NCI-H460 (cell line): ENCODE measurements at places on chromosomes 1 and 21.
A peak's percentile ranks its signal among the peaks of the same experiment; 100 is the strongest.

DNA sequence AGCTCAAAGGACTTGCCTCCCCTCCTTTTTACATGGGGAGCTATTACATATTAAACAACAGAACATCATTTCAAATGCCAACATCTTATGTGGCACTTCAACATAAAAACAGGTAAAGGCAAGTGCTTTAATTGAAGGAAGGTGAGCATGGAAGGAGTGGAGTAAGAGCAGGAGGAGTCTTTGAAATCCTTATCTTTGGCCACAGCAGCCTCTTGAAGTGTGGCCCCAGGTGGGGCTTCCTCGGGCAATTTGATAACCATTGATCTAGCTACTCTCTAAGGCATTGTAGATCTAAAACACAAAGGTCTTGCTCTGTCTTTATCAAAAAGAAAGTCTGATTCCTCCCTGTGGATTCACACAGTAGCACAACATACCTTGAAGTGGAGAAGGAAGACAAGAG lies 70.9 kb upstream of the PPP2R5A start:
- no peak for DNase-seq

DNA sequence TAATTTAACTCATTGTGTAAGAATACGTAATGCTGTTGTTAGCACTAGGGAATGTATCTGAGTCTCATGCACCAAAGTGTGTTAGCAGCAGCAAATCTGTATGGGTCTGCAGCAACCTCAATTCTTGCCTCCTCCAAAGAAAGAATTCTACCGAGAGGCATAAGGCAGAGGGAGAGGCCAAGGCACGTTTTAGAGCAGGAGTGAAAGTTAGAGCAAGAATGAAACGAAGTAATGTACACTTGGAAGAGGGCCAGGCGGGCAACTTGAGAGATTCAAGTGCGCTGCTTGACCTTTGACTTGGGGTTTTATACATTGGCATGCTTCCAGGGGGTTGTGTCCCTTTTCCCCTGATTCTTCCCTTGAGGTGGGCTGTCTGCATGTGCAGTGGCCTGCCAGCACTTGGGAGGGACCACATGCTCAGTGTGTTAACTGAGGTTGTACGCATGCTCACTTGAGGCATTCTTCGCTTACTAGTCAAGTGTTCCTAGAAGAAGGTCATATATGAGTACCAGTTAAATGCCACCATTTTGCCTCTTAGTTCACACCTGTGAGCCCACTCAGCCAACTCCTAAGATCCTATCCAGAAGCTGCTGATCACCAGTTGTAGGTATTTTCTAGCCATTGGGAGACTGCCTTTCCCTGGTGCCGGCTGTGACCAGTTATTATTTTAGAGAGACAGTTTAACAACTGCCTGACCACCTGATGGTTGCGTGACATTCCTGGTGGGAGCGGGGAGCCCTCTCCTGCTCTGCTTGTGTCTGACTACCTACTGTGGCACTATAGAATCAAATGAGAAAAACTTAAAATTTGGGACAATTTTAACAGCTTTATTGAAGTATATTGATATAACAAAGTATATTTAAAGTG lies 2.7 kb upstream of the CNN3 start:
- no peak for DNase-seq

DNA sequence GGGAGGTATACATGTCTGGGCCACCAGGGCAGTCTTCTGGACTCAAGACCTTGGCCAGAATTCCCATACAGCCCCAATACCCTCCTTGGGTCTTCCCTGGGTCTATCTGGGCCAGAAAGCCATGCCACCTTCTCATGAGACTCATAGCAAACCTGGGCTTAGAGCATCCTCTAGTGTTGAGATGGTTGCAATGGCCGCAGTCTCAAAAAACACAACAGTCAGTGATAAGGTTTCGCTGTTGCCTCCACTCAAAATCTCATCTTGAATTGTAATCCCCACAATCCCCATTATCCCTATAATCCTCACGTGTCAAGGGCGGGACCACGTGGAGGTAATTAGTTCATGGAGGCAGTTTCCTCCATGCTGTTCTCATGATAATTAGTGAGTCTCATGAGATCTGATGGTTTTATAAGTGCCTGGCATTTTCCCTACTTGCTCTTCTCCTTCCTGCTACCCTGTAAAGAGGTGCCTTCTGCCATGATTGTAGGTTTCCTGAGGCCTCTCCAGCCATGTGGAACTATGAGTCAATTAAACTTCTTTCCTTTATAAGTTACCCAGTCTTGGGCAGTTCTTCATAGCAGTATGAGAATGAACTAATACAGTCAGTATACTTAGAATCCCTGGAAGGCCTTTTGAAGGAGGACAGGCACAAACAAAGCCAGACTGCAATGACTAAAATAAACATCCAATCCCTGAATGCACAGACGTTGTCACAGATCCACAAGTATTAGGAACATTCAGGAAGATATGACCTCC lies 77.0 kb downstream of the CTH start:
- DNase-seq = peak; percentile 50

DNA sequence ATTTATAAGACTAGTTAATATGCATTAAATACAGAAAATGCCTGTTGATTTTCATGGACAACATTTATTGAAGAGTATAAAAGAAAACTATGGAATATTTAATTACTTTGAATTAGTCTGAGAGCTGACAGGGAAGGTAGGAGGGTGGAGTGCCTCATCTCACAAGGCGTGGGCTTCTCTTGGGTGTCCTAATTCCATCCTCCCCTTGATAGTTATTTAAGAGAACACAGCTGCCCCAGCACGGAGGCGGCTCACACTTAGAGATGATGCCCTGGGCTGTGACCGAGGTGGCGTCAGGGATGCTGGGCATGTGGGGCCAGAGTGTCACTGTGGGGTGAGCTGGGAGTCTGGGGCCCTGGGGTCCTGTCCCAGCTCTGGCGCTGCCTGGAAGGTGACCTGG lies 493.0 kb downstream of the PTPRU start:
- DNase-seq = no peak

GRCh38 chr1:200372095-200372884 lies 37.5 kb downstream of the ZNF281 start:
- peak; percentile 82 for DNase-seq

DNA sequence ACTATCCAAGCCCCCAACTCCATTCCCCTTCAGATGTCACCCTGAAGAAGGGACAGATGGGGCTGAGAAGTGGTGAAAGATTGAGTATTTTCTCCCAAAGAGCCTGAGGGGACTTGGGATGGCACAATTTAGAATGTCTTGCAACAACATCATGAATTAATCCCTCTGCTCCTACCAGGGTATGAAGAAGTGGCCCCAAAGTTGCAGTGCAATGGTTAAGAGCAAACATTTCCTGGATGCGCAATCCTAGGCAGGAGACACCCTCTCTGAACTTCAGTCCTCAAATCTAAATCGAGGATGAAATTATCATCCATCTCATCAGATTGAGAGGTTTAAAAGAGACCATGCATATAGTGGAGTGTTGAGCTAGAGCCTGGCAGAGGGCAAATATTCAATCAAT lies 28.6 kb upstream of the CITED4 start:
- no peak for DNase-seq

GRCh38 chr1:245983294-245983967 lies 523.6 kb downstream of the SMYD3 start:
- DNase-seq = no peak

- no peak for DNase-seq
Measured at GRCh38 chr1:234517110-234517802, 38.3 kb upstream of the TARBP1 start.

GRCh38 chr1:29120367-29120766 lies 3.3 kb downstream of the TMEM200B start:
- no peak for DNase-seq

- DNase-seq = no peak
Measured at GRCh38 chr1:75257424-75257823, 123.2 kb downstream of the LHX8 start.

DNA sequence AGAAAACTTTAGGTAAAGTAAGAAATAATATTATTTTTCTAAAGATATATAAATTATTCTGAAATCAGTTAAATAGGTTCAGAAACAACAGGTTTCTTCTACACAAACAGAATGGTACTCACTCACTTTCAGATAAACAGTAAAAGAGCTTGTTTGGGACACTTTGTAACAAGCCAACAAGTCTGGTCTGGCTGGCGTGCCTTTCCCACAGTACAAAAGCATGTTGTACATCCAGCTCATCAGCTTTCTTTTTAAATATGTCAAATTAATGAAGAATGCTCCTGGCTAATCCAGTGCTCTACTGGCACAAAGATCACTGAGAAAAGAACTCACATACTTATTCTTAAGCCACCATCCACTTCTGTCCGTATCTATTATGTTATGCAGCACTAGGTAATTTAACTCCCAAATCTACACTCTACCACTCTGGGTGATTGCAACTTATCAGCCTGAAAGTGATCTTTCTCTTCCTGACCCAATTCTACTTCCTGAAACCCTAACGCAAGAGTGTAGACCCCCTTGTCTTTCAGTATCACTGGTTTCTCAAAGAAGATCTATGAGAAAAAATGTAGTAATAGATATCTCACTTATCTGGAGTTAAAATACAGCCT lies 32.6 kb downstream of the TRIT1 start:
- DNase-seq = no peak

DNA sequence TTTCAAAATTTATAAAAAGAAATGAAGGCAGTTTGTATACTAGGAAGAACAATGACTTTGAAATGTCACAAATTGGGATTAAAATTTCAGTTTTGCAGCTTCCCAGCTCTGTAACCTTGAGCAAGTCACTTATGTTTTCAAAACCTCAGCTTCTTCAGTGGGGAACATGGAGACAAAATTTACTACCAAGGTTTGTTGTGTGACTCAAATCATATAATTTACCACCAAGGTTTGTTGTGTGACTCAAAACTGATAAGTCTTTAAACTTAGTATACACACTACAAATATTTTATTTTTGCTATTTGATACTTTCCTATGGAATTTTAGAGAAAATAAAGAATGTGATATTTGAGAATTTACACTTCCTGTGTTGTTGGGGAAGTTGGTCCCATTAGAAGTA lies 219.9 kb downstream of the KCTD3 start:
- DNase-seq = no peak

GRCh38 chr1:40301066-40301465 lies 16.0 kb downstream of the COL9A2 start:
- no peak for DNase-seq

DNA sequence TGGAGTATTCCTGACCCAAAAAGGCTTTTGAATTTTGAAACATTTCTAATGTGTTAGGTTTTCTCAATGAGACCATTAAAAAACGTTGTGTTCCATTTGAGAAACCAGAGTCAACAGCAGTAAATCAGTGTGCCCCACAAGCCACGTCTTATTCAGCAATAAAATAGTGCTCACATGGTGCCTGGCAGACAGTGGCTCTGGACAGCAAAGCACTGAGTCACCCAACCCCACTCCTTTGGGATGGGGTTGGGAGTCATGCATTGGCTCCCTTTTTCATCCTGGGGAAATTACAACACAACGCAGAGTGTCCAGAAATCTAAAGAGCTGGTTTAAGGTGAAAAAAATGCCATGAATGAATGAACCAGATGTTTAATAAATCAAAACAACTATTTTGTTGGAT lies 46.5 kb downstream of the KCNJ15 start:
- DNase-seq = no peak

- DNase-seq = no peak
Measured at GRCh38 chr1:169724168-169724567, 9.7 kb downstream of the SELE start.

DNA sequence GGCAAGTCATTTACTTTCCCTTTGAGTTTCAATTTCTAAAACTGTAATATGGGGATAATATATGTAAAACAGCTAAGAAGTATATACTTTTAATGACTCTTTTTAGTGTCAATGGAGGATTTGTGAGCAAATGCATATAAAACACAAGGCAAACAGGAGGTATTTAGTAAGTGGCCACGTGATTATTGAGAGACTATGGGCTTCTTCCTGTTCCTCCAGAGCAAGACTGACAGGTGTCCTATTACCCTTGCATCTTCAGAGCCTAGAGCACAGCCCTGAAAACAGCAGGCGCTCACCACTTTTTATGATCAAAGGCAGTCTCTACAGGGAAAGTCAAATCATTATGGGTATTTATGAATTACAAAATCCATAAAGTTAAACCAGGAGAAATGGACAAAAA lies 941 bp upstream of the ROR1 start:
- DNase-seq = no peak

- DNase-seq = no peak
Measured at GRCh38 chr1:246798107-246798506, 73.9 kb downstream of the SCCPDH start.

DNA sequence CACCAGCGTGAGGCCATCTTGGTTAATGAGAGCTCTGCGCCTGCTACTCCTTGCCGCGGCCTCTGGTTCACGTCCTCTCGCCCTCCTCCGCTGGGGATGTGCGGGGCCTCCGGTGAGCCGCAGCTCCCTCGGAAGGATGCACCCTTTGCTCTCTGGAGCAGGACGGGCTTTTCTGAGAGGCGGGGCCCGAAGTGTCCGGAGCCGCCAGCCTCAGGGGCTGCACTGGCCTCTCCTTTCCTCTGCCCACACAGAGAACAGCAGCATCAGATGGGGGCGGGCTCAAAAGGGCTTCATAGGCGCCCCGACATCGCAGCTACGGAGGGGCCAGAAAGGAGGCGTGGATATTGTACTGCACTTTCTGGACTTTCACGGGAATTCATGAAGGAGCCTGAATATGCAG lies 284.7 kb downstream of the CAMTA1 start:
- DNase-seq = no peak

DNA sequence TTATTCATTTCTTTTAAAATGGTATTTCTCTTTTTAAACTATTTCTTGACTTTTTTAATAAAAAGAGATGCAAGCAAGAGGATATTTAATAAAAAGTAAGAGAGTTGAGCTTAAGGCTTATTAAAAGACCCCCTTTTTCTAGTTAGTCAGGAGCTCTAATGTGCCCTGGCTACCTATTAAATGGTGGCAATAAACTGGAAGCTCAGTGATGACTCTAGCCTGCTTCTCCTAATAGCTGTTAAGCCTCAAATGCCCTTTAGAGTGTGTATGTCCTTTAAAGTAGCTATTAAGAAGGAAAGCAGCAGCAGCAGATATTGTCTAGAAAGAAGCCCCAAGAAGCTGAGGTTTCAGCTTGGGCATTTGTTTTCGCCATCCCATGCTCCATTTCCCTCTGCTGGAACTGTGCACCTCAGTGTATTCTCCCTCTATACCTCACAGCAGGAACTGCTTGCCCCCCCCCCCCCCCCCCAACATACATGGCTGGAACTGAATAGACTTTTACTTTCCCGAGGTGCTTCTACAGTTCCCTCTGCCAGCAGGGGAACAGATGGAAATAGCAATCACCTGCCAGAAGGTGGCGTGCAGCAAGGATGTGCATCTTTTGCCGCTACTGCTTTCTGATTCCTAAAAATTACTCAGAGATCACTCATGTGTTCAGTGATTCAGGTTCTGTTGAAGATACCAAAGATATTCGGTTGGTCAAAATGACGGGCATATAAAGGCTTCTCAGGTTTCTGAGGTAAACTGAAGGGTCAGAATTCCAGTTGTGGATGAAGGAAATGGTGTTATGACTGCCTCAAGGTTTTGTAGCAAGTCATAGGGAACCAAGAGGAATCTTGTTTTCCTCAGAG lies 2.5 kb downstream of the RGS4 start:
- DNase-seq = peak; percentile 64
